Activated CD4-positive, alpha-beta T cell treated with anti-CD3 and anti-CD28 coated beads, Interleukin-2, amount 50 U/mL, for 16 hours (primary cell): ENCODE measurements at places on chromosomes 2 and 18.

DNA sequence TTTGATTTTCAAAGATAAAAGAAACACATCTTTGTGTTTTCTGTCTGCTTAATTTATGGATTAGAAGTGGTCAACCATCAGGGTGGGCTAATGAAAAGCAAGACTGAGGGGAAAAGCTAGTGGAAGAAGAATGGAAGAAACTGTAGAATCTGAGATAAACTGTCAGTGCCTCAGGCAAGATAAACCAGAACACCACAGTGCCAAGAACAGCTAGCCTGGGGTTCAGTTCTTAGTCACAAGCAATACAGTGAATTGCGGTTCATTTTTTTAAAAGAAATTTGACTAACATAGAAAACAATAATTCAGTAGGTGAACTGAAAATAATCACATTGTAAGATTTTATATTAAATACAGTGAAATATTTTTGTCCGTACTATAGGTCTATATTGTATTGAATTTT lies 22.0 kb upstream of the LNPK start:
- no peak for DNase-seq

- DNase-seq: no peak
Measured at GRCh38 chr2:102317715-102318114, 6.4 kb downstream of the IL1RL1 start.

GRCh38 chr2:120930864-120931263 lies 195.2 kb downstream of the GLI2 start:
- no peak for DNase-seq

DNA sequence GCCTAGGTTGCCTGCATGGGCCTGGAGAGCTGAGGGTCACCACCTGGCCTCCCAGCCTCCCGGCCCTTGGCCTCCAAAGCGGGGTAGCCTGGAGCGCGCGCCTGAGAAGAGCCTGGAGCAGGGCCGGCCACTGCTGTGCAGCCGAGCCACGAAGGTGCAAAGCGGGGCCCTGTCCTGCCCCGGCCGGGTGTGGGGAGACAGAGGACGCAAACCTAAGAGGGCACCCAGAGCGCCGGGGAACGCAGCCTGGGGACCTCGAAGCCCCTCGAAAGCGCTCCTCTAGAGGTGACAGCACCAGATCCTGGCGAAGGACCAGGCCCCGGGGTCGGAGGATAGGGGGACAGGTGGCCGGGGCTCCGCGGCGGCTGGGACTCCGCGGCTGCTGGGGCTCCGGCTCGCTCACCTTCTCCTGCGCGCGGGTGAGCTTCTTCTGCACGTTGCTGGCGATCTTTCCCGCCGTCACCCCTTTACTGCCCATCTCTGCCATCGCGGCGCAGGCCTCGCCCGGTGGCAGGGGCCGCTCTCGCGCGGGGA lies 430 bp downstream of the BIN1 start:
- no peak for DNase-seq

DNA sequence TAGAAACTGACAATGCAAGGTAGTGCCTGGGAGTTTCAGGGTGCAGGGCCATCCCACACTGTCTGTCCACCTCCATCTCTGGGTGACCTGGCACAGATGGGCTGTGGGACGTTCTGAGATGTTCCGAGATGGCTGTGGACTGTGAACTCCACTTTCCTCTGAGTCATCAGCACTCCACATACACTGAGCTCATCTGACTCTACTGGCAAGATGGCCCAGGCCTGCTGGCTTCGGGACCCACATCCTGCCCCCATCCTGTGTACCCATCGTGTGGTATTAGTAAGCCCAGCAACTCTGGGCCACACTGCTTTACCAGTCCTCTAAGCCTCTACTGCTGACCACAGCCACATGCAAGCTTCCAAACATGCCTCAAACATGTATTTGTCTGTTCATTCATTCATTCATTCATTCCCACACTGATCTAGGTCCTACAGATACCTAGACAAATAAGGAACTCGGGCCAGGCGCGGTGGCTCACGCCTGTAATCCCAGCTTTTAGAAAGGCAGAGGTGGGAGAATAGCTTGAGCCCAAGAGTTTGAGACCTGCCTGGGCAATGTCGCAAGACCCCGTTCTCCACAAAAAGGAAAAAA lies 124.8 kb upstream of the CXCR4 start:
- peak; percentile 79 for DNase-seq

GRCh38 chr18:12455496-12455895 lies 47.8 kb downstream of the PRELID3A start:
- no peak for DNase-seq

- no peak for DNase-seq
Measured at GRCh38 chr2:99918389-99918788, 224.0 kb downstream of the AFF3 start.

- DNase-seq: no peak
Measured at GRCh38 chr2:24472416-24472815, 18.6 kb upstream of the NCOA1 start.
